ENCODE measurements at places on chromosomes 2 and 18. TPM values are rescaled to one million over a fixed set of nuclear protein-coding genes. Genes with fewer than 3 reads are reported as not detected.

DNA sequence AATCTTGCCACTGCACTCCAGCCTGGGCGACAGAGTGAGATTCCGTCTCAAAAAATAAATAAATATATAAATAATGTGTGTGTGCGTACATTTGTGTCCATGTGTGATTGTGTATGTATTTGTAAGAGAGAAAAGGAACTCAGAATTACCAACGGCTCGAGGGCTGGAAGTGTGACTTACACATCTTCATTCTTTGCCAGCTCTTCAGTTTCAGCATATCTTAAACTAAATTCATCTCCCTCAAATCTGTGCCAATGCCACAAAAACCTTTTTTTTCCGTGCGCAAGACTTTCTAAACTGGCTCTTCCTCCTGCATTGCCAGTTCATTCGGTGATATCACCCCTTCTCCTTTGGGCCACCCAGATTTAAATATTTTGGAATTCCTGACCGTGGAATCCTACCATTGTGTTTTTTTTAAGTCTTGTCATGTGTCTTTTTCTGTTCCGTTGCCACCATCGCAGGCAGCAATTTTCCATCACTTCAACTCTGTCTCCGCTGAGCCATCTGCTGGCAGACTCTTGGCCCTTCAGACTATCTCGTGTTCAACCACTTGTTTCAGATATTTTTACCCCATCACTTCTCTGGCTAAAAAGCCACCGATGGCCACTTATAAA is 77.0 kb upstream of the ZNF532 start:
- DNase-seq: no peak

GRCh38 chr2:46973673-46974072 is 58.1 kb upstream of the MCFD2 start:
- DNase-seq: no peak

The PSME4 gene
- 36.7 TPM for total RNA-seq

The NBEAL1 gene
- total RNA-seq: 20.7 TPM

The HAAO gene
- total RNA-seq: 187 TPM

The FAM110C gene
- total RNA-seq: 9.3 TPM

DNA sequence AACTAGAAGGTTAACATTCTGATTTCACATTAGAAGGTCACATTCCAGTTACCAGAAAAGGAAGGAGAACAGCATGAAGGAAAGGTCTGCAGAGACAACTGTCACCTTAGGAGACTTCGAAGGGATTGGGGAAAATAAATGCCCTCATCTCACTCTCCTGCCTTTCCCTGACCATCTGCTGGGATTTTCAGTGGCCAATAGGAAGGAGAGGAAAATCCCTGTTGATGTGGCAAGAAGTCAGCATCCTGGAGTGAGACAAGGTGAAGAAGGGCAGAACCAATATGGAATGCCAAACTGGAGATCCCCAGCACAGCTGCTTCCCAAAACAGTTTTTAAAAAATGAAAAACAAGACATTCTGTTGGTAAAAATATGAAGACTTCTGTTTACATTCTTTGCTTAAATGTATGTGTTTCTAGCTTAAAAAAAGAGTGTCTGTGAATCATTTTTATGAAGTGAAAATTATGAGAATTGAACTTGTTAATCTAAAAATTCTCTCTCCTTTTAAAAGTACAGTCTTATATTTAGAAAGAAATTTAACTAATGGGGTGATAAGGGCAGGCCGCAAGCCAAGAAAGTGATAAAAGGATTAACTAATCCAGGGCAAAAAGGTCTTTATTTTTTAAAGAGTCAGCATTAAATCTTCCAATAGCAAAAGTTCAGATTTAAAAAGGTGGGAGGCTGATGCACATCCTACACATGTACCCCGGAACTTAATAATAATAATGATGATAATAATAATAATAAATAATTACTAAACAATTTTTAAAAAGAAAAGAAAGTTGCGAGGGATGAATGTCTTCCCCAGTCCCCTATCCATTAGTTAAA is 160.6 kb upstream of the DOK6 start:
- DNase-seq: no peak

The NCOA1 gene
- 13.5 TPM for total RNA-seq

The GPBAR1 gene
- total RNA-seq: 0.91 TPM

- DNase-seq: no peak
These were observed 25.0 kb downstream of the CTDP1 start for GRCh38 chr18:79704631-79705030.

Measured in right lobe of liver (tissue), 6 donors.